ENCODE measurements at places on chromosomes 1 and 21.

DNA sequence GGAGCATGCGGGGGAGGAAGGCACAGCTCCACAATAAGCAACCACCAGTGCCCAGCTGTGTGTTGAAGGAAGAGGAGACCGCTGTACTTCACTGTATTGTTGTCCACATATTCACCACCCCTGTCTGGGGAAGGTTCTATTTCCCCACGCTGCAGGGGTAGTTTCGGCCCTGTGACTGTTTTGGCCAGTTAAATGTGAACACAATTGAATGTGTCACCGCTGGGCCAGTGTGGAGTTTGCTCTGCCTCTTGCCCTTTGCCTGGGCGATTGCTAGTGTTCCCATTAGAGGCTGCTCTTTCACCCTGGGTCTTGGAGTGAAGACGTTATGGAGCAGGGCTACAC, 32.6 kb downstream of the UBE4B start:
- no peak for DNase-seq

- no peak for DNase-seq
These were observed 902.1 kb downstream of the MRPL39 start for GRCh38 chr21:24705201-24705600.

GRCh38 chr1:32772281-32773017, 44.7 kb downstream of the YARS1 start:
- DNase-seq = no peak

DNA sequence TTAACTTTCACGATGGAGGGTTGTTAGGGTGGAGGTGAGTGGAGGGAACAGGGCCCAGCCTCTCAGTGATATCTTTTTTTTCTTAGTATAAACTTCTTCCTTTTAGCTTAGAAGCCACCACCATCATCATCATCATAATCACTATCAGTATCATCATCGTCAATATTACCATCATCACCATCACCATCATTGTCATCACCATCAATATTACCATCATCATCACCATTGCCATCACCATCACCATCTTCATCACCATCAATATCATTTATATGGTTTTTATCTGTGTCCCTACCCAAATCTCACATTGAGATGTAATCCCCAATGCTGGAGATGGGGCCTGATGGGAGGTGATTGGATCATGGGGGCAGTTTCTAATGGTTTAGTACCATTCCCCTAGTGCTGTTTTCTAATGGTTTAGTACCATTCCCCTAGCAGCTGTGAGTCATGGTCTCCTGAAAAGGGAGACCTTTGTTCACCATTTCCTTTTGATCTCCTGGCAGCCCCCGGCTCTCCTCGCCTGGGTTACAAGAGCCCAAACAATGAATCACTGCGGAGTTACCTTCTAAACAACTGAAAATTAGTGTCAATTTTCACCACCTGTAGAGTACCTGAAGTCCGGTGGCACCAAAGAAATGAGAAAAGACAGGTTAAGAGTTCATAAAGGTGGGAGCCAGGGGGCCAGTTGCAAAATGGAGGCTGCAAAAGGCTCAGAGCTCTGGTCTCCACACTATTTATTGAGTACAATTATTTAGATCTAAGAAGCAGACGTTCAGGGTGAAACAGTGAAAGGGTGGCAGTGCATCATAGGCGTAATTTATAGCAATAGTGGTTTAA, 3.1 kb upstream of the PLA2G2E start:
- no peak for DNase-seq

DNA sequence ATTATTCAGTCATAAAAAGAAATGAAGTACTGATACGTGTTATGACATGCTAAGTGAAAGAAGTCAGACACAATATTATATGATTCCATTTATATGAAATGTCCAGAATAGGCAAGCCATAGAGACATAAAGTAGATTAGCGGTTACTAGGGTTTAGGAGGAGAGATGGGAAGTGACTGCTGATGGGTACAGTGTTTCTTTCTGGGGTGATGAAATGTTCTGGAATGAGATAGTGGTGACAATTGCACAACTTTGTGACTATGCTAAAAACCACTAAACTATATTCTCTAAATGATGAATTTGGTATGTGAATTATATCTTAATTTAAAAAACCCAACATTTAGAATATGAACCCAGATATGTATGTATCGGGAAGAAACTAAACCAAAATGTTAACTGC, 27.6 kb downstream of the IPP start:
- no peak for DNase-seq

- DNase-seq = no peak
These were observed 96.4 kb upstream of the CACNA1E start for GRCh38 chr1:181386951-181387350.

GRCh38 chr1:64184003-64184440, 19.4 kb upstream of the UBE2U start:
- no peak for DNase-seq

- DNase-seq = no peak
These were observed 6.5 kb upstream of the IGSF3 start for GRCh38 chr1:116674011-116674531.

- no peak for DNase-seq
These were observed 10.6 kb upstream of the PRKACB start for GRCh38 chr1:84133479-84133878.

GRCh38 chr1:103461161-103462105, 64.1 kb upstream of the RNPC3 start:
- no peak for DNase-seq

DNA sequence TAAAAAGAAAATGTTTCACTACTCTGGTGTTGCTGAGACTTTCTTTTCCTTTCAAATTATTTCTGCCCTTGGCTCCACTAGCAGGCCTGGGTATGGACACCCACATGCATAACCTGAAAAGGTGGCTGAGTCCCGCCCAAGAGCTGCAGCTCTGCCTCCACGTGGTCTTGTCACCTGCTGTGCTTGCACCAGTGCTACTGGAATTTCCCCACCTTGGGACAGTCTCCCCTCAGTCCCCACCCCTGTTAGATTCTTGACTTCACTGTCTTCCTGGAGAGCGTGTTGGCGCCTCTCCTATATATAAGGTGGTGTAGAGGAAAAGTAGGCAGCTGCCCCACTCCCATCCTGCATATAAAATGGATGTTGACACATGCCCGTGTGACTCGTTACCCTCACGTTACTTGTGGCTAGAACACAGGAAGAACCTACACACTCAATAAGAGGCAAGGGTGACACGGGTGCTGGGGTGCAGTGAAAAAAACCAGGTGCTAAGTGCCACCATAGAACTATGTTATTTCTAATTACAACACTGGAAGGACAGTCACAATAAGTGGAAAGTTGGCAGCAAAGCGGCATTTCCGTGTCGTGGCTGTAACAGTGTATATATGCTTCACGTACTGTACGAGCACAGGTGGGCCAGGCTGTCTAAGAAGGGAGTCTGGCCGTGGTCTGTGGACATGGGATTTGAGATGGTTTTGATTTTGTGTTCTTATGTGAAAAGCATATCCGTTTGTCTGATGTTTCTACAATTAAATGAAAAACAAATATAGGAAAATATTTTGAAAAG, 61.0 kb downstream of the POFUT2 start:
- DNase-seq = no peak

All from activated CD8-positive, alpha-beta memory T cell treated with anti-CD3 and anti-CD28 coated beads, Interleukin-2, amount 50 U/mL, for 48 hours (primary cell).